ENCODE measurements at places on chromosomes 13 and 19. TPM values are rescaled to one million over a fixed set of nuclear protein-coding genes. Genes with fewer than 3 reads are reported as not detected.

Gene CEACAM7
- total RNA-seq, result not detected

DNA sequence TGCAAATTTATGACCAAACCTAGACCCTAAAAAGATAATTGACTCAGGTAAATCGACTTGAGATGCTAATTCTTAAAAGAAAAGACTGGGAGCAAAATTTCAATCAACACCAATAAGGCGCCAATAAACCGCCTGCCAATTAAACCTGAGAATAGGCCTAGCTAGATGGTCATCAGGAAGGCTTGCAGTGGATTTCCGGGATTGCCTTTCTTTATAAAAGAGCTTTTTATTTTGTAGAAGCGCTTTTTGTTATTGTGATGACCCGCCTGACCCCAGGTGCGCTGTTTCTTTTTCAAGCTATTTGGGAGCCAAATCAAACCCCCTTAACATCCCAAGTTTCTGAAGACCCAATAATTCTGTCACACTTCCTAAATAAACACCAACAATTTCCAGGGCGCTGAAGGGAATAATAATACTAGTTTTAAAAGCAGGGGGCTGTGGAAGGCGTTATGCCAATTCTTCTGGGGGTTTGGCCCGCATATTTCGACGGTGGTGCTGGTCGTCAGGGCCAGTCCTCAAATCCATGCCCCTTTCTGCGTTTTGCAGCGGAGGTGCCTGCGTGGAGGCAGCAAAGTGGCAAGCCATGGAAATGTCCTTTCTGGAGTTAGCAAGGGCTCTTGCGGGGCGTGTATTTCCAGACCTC, 2.9 kb upstream of the ZIC5 start:
- peak; percentile 23 for DNase-seq

DNA sequence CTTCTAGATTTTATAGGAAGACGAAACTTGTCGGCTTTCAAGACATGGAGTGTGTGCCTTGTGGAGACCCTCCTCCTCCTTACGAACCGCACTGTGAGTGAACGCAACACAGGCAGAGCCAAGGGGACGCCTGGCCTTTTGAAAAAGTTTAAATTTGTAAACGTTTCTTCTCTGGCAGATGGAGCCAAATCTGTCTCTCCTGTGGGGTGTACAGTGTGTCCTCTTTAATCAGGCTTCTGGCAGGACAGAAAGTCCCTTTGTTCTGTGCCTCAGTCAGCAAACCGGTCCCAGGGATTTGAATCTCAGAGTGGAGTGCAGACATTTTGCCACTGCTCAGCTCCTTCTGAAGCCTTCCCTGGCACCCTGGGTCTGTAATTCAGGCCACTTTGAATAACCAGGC, 56.5 kb downstream of the TNFRSF19 start:
- no peak for DNase-seq

DNA sequence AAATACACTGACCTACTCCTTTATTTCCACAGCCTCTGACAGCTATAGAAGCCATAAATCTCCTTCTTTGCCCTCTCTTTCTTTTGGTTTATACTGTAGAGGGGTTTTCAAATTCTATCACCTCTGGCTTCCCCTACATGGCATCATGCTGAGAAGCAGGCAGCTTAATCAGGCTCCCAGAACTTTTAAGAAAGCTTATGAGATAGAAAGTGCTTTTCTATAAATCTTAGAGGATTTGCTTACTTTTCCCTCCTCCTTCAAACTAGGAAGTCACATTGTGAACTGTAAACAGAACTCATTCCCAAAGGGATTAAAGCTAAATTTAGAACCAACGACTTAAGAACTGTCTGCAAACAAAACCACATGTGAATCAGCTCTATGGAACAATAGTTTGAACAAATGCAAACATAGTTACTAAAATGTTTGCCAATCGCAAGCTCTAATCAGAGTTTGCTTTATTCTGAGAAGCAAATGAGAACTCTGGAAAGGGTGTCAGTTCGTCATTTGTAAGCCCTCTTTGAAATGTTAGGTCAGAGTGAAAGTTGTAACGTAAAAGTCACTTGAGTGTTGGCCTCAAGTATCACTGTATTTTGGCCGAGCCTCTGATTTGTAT, 344.1 kb downstream of the RFC3 start:
- DNase-seq, result no peak

- no peak for DNase-seq
These were observed 2.9 kb upstream of the C13orf42 start for GRCh38 chr13:51113969-51114368.

DNA sequence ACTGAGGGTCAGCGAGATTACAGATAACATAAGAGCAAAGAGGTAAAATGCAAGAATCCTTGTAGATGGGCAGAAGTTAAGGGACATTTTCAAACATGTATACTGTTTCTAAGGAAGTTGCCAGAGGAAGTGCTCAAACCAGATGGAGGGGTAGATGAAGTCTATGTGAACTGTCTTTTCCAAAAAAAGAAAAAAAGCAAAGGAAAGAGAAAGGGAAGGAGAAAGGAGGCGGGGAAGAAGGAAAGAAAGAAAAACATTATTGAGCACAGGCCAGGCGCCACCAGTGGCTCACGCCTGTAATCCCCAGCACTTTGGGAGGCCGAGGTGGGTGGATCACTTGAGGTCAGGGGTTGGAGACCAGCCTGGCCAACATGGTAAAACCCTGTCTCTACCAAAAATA, 5.3 kb downstream of the DMAC2 start:
- DNase-seq, result no peak

GRCh38 chr13:35566340-35566739, 89.9 kb upstream of the MAB21L1 start:
- no peak for DNase-seq

Measured in Peyer's patch (tissue), 4 donors.